ENCODE measurements at places on chromosomes 1 and 21.

GRCh38 chr1:173084292-173084691 lies 33.6 kb upstream of the TNFSF18 start:
- no peak for DNase-seq

DNA sequence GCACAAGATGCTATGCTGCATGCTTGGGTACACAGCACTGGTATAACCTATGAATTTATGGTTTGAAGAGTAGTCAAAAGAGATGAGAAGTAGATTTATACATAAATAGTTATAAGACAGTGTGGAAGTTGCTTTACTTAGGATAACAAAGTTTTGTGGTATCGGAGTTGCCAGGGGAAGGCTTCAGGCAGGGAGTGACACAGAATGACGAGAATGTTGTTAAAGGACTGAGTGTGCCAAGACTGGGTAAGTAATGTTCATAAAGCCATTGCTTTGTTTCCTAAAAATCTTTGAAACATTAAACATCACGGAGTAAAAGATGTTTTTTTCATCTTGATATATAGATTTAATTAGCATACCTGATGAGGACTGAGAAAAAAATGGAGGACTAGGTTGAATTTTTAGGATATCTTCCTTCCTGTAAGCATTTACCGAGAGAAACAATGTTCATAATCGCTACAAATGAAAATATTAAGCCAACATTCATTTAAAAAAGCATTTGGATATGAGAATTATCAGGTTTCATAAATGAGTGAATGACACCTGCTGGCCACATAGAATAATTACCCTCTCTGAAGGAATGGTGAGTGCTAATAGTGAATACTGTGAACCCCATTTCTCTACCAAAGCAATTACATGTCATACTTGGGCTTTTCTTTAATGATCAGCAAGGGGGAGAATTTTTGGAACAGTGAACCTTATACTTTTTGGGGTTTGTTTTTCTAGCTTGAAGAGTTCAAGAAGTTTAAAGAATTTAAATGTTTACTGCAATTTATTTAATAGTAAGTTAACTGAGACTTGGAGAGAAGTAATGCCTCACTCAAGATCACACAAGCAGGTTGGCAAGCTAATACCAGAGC lies 28.4 kb downstream of the EXTL2 start:
- DNase-seq = no peak

DNA sequence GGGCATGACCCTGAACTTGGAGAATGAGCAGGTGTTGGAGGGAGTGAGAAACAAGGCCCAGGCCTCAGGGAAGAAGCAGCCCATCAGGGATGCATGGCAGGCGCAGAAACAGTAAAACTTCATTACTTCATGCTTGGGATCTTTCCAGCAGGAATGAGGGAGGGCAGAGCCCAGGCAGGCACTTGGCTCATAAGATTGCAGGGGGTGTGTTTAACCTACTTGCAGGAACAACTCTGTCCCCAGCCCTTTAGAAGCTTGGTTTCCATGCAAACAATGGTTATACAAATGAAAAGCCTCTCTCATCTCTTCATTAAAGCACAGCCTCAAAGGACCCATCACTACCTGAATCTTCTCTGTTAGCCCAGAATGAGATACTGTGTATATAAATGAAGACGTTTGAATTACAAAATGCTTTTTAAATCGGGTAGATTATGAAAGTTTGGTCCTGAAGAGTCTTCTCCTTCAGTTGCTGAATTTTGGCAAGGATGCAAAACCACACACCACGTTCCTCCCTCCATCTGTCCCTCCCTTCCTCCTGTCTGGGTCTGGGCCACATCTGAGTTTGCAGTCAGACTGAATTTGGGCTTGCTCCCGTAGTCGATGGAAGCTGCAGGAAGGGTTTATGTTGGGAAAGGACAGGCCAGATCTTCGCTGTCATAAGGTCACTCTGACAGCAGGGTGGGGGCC lies 154.4 kb upstream of the KLHDC7A start:
- no peak for DNase-seq

DNA sequence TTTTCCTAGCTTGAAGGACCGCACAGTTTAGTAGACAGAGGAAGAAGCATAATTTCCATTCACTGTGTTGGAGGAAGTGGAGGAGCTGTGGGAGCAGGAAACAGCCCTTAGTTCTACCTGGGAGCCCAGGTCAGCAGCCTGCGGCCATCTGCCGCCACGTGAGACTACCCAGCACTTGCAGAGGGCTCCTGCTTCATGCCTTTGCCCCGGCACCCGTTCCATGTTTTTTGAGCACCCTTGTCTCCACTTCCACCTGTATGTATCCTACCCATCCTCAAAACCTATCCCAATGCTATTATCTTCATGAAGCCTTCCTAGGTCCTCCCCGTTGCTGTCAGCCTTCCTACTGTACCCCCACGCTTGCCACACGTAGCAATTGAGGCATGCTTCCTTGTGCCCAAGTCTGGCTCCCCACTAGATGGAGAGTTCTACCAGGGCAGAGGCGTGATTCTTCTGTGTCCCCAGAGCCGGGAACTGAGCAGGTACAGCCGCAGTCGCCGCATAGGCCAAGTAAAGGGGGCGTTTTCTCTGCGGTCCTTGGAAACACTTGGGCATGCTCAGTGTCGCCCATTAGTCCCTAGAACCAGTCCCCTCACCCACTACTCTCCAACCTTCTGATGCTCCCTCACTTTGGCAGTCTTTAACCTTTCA lies 1.9 kb downstream of the SLC6A9 start:
- DNase-seq = no peak

GRCh38 chr1:51776408-51776807 lies 102.1 kb downstream of the NRDC start:
- no peak for DNase-seq

GRCh38 chr1:43156026-43156425 lies 16.1 kb downstream of the EBNA1BP2 start:
- no peak for DNase-seq

DNA sequence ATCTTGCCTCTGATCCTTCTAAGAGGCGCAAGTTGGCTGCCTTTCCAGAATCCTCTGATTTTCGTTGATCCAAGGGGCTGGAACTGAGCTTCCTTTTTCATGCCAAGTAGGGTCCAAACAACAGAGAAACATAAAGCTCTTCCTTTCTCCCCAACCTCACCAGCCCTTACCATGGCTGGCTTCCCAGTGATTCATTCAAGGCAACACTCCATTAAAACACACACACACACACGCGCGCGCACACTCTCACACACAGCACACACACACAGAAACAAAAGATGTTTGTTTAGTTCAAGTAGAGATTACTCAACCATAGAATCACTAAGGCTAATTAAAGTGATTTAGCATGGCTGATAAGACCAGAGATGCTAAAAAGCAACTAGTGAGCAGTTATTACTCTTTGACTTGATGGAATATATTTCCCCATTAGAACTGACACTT lies 13.0 kb upstream of the GUCA2A start:
- no peak for DNase-seq

All from stimulated activated naive B cell treated with anti-CD40 and anti-IgM and Interleukin-4, amounts not matched to agents 10 μg/mL and 1 μg/mL and 100 μg/mL, for 72 hours (primary cell).